Left lung (tissue), 14 donors: ENCODE measurements at places on chromosomes 13 and 19. TPM values are rescaled to one million over a fixed set of nuclear protein-coding genes. Genes with fewer than 3 reads are reported as not detected.
A peak's percentile ranks its signal among the peaks of the same experiment; 100 is the strongest.

GRCh38 chr13:43364210-43365038 lies 341.0 kb downstream of the DNAJC15 start:
- no peak for DNase-seq

The CTXN1 gene
- 6.4 TPM for polyA plus RNA-seq

The UPF1 gene
- 54.8 TPM for polyA plus RNA-seq

GRCh38 chr13:72199640-72200039 lies 332.6 kb upstream of the DACH1 start:
- no peak for DNase-seq

The DNAJB1 gene
- polyA plus RNA-seq = 87.6 TPM

The ZNF850 gene
- 4.8 TPM for polyA plus RNA-seq

- DNase-seq = no peak
These were observed 390.4 kb upstream of the GPC6 start for GRCh38 chr13:92836171-92836570.

DNA sequence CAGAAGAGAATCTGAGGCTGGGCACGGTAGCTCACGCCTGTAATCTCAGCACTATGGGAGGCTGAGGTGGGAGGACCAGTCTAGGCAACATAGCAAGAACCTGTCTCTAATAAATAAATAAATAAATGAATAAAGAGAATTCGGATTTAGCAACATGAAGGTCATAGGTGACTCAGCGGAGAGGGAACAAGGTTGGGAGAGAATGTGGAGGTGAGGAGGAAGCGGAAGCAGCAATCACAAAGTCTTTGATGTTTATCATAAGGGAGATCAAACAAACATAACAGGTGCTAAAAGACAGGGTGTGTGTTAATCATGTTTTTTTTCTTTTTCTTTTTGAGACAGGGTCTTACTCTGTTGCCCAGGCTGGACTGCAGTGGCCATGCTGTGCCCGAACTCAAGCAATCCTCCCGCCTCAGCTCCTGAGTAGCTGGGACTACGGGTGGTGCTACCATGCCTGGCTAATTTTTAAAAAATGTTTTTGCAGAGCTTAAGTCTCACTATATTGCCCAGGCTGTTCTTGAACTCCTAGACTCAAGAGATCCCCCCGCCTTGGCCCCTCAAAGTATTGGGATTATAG lies 16.3 kb downstream of the PBX4 start:
- peak; percentile 35 for DNase-seq

GRCh38 chr19:1648920-1649541 lies 3.4 kb downstream of the TCF3 start:
- DNase-seq = peak; percentile 63
